ENCODE measurements at places on chromosomes 5 and 9. TPM values are rescaled to one million over a fixed set of nuclear protein-coding genes. Genes with fewer than 3 reads are reported as not detected.
A peak's percentile ranks its signal among the peaks of the same experiment; 100 is the strongest.

DNA sequence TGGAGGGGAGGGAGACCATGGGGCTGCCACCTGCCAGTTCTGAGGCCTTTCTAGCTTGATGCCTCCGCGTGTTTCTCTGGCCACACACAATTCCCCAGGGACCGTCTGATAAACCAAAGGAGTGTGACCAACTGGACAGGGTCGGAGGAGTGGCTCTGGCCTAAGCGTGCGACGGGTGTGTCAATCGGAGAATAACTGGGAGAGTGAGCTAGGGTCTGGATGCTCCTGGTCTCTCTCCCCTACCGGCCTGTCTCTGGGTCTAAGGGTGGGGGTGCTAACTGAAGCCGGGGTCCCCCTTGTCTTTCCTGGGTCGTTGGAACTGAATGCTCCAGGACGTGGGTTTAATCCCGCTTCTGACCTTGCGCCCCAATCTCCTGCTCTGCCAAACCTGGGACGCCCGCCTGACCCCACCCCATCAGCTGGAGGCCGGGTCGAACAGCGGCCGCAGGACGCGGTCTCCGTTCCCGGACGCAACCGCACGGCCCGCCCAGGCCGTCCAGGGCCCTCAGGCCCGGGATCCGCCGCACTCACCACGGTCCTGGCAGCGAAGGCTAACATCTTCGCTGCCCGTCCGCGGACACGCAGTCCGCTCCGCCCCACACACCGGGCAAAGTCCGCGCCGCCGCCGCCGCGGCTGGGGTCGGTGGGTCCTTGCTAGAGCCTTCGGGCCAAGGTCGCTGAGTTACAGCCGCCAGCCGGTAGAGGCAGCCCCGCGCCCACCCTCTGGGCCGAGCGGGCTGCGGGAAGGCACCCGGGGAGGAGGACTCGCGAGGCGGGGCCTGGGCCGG lies 447 bp downstream of the CRAT start:
- H3K27me3 ChIP-seq = no peaks in the 10 kb centered on the region
- H3K4me1 ChIP-seq = peaks cover 74% of the 10 kb centered on the region
- no peaks in the 10 kb centered on the region for H3K36me3 ChIP-seq
- H3K27ac ChIP-seq = peak overlapping the region; percentile 99
- peak; percentile 51 for DNase-seq

DNA sequence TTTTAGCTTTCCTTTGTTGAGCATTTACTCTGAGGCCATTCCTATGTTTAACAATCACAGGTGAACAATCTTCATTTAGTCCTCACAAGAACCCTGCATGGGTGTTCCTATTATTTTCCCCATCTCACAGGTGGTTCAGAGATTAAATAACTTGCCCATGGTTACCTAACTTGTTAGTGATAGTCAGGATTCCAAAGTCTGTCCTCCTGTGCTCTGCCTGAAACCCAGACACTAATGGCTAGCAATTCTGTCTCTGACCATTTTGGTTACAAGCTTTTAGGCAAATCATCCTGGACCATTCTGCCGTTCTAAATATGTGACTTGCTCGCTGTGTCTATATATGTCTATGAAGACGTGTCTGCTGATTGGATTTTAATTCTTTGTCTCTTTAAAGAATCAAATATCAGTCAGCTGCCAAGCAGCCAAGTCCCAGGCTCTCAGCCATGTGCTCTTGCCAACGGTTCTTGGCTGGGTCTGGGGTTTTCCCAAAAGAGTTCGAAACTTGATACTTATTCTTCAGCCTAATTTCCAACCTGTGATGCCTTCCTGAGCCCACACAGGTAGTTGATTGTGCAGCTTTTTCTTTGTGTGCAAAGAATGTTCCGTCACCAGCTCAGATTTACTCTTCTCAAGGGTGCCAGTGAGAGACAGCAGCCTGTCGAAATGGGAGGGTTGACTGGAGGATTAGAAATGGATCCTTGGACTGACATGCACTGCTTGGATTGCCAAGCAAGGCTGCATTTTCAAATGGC lies 121.7 kb downstream of the NREP start:
- H3K4me1 ChIP-seq = peaks cover 6% of the 10 kb centered on the region
- H3K36me3 ChIP-seq = no peaks in the 10 kb centered on the region
- no peak overlapping the region for H3K4me3 ChIP-seq
- no peaks in the 10 kb centered on the region for H3K27me3 ChIP-seq
- no peak overlapping the region for H3K27ac ChIP-seq
- peak; percentile 28 for DNase-seq

DNA sequence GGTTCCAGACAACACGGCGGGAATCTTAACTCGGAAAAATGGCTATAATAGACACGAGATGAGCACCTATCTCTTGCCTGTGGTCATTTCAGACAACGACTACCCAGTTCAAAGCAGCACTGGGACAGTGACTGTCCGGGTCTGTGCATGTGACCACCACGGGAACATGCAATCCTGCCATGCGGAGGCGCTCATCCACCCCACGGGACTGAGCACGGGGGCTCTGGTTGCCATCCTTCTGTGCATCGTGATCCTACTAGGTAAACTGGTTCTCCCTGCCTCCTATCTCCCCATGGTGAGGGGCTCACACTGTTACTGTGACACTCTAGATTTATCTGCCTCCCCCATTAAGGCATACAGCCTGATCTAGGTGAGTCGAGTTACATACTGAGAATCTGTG lies 124.2 kb downstream of the CDH6 start:
- no peak overlapping the region for H3K4me3 ChIP-seq
- H3K36me3 ChIP-seq = no peaks in the 10 kb centered on the region
- DNase-seq = no peak

DNA sequence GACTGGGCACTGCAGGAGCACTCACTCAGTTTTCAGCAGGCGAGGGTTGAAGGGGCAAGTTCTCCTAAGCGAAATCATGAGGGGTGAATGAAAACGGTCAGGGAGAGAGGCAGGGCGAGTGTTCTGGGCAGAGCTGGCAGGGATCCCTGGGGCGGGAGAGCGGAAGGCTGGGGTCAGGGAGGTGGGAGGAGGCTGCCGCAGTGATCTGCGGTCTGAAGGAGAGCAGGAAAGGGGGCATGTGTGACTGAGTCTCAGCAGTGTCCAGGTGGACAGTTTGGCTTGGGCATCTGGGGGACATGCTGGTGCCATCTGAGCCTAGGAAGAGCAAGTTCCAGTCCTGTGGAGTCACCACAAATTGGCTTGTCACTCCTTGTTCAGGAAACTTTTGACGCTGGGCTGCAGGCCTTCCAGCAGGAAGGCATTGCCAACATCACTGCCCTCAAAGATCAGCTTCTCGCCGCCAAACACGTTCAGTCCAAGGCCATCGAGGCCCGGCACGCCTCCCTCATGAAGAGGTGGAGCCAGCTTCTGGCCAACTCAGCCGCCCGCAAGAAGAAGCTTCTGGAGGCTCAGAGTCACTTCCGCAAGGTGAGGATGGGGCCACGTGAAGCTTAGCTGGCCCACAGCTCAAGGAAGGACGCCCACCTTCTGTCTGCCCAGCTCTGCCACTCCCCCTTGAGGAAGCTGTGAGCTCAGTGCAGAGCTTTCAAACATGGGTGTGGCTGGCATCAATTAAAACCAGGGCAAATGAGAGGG lies 31.1 kb downstream of the DYNC2I2 start:
- DNase-seq = peak; percentile 71
- H3K4me1 ChIP-seq = peaks cover 4% of the 10 kb centered on the region
- H3K36me3 ChIP-seq = peaks cover 40% of the 10 kb centered on the region
- peak overlapping the region; percentile 1 for H3K27ac ChIP-seq
- H3K27me3 ChIP-seq = no peaks in the 10 kb centered on the region

DNA sequence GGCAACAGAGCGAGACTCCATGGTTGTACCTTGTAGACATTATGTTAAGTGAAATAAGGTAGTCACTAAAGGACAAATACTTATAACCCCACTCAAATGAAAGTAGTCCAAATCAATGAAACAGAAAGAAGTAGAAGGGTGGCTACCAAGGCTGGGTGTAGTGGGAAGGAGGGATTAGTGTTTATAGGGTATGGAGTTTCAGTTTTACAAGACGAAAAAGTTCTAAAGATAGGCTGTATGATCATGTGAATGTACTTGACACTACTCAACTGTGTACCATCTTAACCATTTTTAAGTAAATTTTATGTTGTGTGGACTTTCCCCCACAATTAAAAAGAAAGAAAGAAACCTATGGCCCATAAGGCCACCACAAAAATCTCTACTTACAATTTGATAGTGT lies 32.2 kb downstream of the ALDH7A1 start:
- H3K36me3 ChIP-seq = no peaks in the 10 kb centered on the region
- no peak for DNase-seq
- no peak overlapping the region for H3K4me3 ChIP-seq
- no peaks in the 10 kb centered on the region for H3K4me1 ChIP-seq
- no peaks in the 10 kb centered on the region for H3K27me3 ChIP-seq
- no peak overlapping the region for H3K27ac ChIP-seq

DNA sequence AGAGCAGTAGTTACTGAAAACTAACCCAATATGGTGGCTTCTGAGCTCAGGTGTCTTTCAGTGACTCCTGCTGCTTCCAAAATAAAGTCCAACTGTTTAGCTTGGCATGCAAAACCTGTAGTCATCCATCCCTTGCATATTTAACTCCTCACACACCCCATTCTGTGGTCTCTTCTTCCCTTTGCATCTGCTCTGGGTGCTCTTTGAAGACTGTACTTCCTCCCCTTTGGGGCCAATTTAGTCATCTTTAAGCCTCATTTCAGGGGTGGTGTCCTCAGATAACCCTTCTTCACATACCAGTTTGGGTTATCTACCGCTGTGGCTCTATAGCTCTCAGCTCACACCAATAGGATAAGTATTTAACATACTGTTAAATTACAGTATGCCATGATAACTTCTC lies 209.9 kb upstream of the DMRT1 start:
- H3K36me3 ChIP-seq = no peaks in the 10 kb centered on the region
- no peaks in the 10 kb centered on the region for H3K4me1 ChIP-seq
- H3K27me3 ChIP-seq = no peaks in the 10 kb centered on the region
- no peak overlapping the region for H3K4me3 ChIP-seq
- DNase-seq = no peak

DNA sequence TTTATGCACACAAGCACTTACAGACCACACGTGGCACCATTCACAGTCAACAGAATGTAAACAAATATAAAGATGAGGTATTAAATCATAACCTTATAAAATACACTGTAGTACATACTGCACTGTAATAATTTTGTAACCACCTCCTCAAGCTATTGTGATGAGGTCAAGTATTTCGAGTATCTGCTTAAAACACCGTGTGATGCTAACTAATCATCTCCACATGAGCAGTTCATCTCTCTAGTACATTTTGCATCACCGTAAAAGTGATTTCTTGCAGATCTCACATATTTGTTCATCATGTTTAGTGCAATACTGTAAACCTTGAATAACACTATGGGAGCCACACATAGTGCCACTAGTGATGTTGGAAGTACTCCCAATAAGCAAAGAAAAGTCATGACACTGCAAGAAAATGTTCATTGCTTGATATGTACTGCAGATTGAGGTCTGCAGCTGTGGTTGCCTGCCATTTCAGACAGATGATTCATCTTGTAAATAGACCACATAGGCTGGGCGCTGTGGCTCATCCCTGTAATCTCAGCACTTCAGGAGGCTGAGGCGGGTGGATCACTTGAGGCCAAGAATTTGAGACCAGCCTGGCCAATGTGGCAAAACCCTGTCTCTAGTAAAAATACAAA lies 44.3 kb downstream of the FOXB2 start:
- no peaks in the 10 kb centered on the region for H3K27me3 ChIP-seq
- no peaks in the 10 kb centered on the region for H3K4me1 ChIP-seq
- no peak overlapping the region for H3K4me3 ChIP-seq
- H3K36me3 ChIP-seq = no peaks in the 10 kb centered on the region
- H3K27ac ChIP-seq = no peak overlapping the region

DNA sequence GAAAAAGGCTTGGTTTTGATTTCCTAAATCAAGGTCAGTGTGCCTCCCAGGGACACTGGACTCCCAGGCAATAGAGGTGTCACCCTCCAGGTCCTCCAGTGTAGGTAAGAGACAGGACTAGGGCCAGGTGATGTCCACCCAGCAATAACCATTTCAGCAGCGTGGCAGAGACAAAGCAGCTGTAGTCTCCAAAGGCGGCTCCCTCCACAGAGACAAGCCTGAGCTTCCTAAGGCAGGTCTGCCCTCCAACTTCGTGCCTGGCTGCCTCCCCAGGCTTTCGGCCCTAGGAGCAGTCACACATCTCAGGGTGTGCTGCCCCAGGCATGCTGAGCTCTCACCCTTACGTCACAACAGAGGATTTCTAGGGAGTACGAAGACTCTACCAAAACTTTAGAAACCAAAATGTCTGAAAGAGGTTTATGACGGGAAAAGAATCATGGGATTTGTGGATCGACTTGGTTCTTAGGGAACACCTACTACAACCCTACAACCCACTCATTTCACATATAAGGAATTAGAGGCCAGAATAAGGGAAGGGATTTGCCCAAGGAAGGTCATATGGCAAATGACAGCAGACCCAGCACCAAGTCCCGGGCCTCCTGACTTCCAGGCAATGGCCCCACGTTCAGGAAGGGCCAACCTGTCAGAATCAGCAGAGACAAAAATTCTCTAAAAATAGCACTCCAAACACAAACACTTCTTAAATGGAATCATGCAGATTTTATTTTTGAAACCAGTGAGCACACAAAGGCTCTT lies 105.5 kb downstream of the KLHL3 start:
- no peak for DNase-seq
- H3K27me3 ChIP-seq = no peaks in the 10 kb centered on the region
- no peak overlapping the region for H3K4me3 ChIP-seq
- peaks cover 16% of the 10 kb centered on the region for H3K4me1 ChIP-seq

DNA sequence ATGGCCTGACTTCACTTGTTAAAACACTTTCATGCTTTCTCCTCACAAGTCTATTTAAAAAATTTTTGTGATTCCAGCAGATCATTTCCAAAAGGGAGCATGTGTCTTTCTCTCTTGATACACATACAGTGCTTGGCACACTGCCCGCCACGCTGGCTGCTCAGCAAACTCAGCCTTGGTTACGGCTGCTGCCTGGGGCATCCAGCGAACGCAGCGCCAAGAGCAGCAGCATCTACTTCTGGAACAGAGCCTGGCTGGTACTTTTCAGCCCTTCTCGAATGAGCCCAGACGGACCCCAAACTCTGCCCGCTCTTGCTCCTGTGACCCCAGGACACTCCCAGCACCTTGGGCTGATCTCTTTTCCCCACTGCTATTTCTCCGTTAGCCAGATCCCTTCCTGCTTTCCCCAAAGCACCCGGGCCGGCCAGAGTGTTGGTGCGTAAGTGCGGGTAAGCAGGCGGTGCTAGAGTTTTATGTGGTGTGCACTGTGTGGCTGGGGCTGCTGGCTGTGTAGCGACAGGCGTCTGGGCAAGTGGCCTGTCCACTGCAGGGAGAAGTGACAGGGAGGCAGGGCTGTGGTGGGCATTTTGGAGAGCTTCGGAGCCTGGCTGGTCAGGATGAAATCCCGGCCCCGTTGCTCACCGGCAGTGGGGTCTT lies 73.2 kb downstream of the SH3PXD2B start:
- no peaks in the 10 kb centered on the region for H3K36me3 ChIP-seq
- no peak overlapping the region for H3K4me3 ChIP-seq
- peak; percentile 47 for DNase-seq
- peaks cover 17% of the 10 kb centered on the region for H3K4me1 ChIP-seq
- H3K27me3 ChIP-seq = no peaks in the 10 kb centered on the region

DNA sequence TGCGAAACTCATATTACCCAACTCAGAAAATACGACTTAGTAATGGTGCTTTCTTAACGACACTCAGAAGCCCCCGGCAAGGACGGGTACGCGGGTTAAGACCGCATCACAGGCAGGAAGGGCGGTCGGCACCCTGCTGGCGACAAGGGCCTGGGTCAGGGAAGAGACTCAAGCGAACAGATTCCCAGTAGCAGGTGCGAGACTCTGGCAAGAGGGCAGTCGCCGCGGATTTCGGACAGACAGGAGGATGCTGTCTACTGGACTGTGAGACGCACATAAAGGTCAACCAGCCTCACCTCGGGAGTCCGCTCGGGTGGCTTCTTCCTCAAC lies 398 bp downstream of the RAPGEF6 start:
- H3K27ac ChIP-seq = peak overlapping the region; percentile 94
- H3K27me3 ChIP-seq = no peaks in the 10 kb centered on the region
- H3K4me3 ChIP-seq = peak overlapping the region; percentile 78

The PCDH1 gene
- 31.3 TPM for total RNA-seq

The PLCXD3 gene
- total RNA-seq = 3.9 TPM

All from body of pancreas (tissue), 4 donors.